ENCODE measurements at places on chromosomes 12 and 14. TPM values are rescaled to one million over a fixed set of nuclear protein-coding genes. Genes with fewer than 3 reads are reported as not detected.

GRCh38 chr12:51818566-51819300 is 29.8 kb downstream of the FIGNL2 start:
- no peak for DNase-seq

RD3L gene
- not detected for total RNA-seq

SINHCAF gene
- 96.2 TPM for total RNA-seq

DNA sequence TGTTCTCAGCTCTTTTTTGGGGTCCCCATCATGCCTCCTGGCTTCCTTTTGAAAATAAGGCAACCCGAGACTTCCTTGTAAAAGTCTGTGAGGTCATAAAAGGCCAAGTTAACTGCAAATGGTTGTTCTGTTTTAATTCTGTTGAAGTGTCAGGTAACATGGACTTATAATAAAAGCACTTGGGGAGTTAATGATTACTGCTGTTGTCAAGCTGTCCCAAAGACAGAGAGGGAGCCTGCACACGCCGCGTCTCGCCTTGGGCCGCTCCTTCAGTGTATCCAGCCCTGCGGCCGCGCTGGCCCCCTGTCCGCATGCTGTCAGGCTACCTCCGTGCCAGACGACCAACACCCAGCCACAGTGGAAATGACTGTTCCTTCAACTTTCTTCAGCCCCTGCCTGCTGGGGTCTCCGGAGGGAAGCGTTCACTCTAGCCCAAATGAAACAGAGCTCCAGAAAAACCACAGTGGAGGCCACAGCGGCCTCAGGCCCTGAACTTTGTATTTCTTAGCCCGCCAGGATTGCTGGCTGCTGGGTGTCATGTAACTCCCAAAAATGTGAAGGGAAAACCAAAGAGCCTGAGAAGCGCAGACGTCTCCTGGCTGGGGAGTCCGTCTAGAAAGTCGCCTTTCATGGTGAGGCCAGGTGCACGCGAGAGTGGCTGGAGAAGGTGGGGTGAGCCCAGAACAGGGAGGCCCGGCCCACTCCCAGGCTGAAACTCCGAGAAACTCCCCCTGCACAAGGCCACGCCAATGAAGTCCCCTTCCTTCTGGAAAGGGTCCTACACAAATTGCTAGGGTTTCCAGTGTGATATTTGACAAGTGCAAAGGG is 189.1 kb downstream of the ZFP36L1 start:
- no peak for DNase-seq

DNA sequence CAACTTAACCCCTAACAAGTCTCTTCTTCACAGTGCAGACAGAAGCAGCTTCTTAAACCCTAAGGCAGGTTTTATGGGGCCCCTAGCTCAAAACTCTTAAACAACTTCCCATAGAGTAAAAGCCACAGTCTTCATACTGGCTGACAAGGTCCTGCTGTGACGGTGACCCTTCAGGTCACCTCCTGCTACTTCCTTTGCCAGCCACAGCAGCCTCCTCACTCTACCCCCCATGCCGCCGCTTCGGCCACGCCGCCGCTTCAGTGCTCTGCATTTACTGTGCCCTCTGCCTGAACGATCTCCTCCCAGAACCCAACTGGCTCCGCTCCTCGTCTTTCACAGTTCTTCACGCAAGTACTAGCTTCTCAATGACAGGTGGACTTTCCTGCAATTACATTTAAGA is 45.5 kb downstream of the ACADS start:
- peak; percentile 55 for DNase-seq

LGR5 gene
- total RNA-seq, result 0.19 TPM

- DNase-seq, result no peak
Measured at GRCh38 chr12:105296116-105297089, 34.1 kb upstream of the C12orf75 start.

DNA sequence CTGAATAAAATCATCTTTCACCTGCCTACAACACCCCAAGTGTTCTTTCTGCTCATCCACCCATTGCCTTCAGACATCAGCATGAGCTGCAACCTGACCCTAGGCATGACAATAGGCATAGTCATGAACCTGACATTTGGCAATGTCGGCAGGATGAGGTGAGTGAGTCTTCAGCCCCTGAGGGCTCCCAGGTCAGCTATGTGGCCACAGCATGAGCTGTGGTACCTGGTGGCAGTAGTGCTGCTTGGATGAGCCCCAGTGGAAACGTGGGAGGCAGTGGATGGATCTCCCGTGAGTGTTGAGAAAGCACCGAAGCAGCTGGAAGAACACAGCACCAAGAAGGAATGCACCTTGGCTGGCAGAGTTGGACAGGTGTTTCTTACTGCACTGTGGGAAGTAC is 334.8 kb upstream of the FAR2 start:
- DNase-seq, result no peak

FAM216A gene
- 4.0 TPM for total RNA-seq

AGAP2 gene
- 3.7 TPM for total RNA-seq

GRCh38 chr14:74085047-74085637 is 386 bp downstream of the LIN52 start:
- peak; percentile 66 for DNase-seq

GRCh38 chr14:94015223-94015622 is 10.9 kb upstream of the OTUB2 start:
- DNase-seq, result no peak
